Stimulated activated CD8-positive, alpha-beta memory T cell treated with anti-CD3 and anti-CD28 coated beads, Interleukin-4, amount 100 ng/mL, for 1 hour (primary cell): ENCODE measurements at places on chromosomes 2 and 18.

DNA sequence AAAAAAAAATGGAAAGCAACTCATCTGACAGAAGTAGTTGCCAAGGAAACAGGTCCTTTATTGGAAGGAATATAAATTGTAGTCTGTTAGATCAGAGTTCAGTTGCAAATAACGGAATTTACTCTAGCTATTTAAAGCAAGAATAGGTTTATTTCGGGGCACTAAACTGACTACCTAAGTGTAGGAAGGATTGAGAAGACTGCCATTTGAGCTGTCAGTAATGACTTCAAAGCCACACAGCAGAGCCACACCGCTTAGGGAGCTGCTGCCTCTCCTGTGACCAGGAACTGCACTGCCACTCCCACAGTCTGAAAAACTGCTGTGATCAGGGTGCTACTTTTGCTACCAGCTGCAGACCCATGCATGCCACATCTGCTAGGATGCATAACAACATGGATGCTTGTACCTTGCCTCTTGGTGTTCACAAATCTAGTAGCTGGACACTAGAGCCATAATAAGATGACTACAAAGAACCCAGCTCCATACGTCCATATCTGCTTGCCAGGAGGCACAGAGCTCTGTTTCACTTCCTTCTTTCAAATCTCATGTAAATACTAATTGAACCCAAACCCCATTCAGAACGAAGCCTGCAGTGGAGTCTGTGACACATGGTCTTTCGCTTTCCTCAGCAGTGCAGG, 2.2 kb downstream of the DSG2 start:
- DNase-seq, result no peak

- DNase-seq, result no peak
These were observed 364.3 kb upstream of the LRP1B start for GRCh38 chr2:142495141-142495540.

DNA sequence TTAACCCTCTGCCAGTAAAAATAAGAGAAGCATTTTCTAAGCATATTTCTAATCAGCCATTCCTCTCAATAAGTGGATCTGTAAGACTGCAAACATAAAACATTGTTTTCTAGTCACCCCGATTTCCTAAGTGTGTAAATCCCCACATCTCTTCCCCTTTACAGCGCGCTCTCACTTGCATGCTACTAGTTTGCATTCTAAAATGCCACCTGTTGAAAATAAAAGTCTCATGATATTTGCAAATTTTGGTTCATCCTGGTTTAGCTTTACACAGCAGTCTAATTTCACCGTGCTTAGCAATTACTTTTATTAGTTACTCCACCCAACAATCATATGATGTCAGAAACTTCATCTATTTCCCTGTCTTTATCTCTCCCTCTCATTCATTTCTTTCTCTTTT, 1230.7 kb upstream of the ZEB2 start:
- no peak for DNase-seq

DNA sequence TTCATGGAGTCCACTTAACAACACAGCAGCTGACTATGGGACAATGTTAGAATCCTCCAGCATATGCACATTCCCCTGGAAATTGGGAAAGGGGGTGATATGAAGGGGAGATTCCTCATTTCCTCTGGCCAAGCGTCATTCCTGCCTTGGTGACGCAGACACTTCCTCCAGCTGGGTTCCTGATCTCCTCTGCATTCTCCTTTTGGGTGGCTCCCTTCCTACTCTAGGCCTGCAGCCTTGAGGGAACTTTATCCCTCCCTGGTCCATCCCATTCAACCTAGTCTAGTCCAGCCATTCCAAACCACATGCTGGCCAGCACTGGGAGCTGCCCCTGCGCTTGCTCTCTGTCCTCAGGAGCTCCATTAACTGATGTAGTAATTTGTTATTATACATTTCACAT, 216.8 kb downstream of the VAPA start:
- no peak for DNase-seq

GRCh38 chr2:45170191-45171135, 161.2 kb upstream of the SIX2 start:
- no peak for DNase-seq

- DNase-seq, result no peak
These were observed 24.7 kb upstream of the ARL4C start for GRCh38 chr2:234521536-234521935.

DNA sequence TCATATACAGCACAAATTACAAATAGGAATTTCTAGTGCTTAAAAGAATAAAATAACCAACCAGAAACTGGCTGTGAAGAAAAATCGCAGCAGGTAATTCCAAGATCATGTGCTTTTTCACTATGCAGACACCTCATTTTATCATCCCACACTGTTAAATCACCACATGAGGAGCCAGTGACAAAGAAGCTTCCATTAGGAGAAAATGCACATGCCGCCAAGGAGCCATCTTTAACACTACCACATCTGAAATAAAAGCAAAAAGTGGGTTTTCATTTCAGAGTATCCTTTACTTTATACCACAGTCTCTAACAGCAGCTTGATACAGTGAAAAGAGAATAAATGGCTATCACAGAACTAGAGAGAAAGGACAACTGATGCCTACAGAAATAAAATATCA, 6.8 kb downstream of the WDSUB1 start:
- no peak for DNase-seq

- DNase-seq, result no peak
These were observed 39.9 kb upstream of the DARS1 start for GRCh38 chr2:136025057-136025973.

- DNase-seq, result no peak
These were observed 157.9 kb downstream of the DYSF start for GRCh38 chr2:71611247-71611646.

GRCh38 chr18:48493434-48494230, 45.2 kb upstream of the CTIF start:
- DNase-seq, result no peak

GRCh38 chr2:186927867-186928191, 78.9 kb upstream of the ZSWIM2 start:
- no peak for DNase-seq

GRCh38 chr2:19349911-19350677, 8.3 kb downstream of the OSR1 start:
- no peak for DNase-seq

DNA sequence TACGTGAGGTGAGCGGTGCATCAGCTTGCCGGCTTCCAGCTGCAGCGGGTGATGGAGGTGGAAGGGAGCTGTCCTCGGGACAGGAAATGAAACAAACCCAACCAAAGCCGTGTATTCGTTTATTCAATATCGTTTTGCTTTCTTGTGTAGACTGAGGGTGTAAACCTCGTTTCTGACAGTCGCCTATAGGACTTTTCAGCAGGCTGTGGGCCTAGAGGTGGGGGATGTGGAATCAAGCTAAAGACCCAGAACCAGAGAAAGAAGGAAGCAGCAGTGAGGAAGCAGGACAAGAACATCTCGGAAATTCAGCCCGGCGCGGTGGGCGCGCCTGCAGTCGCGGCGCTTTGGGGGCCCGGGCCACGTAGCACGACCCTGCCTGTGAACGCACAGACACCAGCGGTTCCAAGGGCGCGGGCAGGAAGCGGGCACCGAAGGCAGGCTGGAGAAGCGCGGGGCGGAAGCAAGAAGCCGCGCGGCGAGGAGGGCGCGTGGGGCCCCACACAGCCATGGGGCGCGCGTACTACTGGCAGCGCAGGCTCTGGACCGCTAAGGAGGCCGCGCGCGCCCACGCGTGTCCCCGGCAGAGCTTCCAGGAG, 755 bp upstream of the ATP9B start:
- DNase-seq, result no peak

DNA sequence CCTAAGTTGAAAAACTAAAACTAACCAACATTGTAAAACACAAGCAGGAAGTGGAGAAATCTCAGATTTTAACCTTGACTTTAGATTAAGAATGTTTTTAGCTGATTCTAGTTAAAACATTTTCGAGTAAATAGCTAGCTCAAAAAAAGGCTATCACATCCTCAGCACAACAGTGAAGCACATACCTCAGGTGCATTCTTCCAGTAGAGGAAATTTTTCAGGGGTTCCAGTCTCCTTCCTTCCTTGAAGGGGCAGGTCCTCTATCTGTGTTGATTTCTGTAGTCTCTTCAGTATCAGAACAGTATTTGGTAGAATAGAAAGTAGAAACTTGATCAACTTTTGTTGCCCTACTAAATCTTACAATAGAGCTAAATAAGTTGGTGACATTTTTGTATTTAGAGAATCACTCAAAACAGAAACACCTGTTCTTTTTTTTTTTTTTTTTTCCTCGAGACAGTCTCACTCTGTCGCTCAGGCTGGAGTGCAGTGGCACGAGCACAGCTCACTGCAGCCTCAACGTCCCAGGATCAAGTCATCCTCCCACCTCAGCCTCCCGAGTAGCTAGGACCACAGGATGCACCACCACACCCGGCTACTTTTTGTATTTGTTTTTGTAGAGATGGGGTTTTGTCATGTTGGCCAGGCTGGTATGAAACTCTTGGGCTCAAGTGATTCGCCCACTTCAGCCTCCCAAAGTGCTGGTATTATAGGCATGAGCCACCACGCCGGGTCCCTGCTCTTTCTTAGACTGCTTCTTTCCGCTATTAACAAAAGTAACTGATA, 6.9 kb upstream of the GPR155 start:
- no peak for DNase-seq

DNA sequence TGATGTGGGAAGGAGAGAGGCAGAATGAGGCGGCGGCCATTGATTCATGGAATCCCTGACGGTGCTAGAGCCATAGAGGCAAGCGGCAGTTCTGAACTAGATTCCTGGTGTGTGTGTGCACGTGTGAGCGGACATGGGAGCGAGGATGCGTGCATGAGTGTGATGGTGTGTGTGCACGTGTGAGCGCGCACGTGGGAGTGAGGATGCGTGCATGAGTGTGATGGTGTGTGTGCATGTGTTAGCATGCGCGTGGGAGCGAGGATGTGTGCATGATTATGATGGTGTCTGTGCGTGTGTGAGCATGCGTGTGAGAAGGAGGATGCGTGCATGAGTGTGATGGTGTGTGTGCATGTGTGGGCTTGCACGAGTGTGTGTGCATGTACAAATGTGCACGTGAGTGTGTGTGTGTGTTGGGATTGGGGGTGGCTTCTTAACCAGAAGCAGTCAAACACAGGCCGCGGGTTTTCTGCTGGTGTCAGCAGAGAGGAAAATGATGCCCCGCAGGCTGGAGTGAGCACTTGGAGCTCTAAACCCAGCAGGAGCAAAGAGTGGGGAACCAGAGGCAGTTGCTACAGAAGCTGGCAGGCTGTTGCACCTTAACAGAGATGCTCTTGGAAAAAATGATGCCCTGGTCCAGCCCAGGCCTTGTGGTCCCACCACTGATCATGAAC, 29.5 kb downstream of the DIPK1C start:
- DNase-seq, result no peak

DNA sequence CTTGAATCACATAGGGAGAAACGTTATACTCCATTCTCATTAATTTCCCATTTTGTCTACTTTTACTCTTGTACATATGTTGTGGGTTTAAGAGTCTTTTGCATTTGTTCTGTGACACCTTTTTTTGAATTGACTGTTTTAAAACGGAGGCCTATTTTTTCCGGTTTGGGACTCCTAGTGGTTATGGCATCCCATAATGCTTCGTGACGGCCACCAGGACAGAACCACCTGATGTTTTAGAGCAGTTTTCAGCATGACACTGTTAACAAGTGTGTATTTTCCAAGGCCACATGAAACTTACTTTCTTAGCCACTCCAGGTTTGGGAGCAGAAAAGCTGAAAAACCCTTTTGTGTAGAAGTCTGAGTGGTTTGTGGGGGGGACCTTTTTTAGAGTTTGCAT, 8.4 kb downstream of the SOX11 start:
- DNase-seq, result no peak

DNA sequence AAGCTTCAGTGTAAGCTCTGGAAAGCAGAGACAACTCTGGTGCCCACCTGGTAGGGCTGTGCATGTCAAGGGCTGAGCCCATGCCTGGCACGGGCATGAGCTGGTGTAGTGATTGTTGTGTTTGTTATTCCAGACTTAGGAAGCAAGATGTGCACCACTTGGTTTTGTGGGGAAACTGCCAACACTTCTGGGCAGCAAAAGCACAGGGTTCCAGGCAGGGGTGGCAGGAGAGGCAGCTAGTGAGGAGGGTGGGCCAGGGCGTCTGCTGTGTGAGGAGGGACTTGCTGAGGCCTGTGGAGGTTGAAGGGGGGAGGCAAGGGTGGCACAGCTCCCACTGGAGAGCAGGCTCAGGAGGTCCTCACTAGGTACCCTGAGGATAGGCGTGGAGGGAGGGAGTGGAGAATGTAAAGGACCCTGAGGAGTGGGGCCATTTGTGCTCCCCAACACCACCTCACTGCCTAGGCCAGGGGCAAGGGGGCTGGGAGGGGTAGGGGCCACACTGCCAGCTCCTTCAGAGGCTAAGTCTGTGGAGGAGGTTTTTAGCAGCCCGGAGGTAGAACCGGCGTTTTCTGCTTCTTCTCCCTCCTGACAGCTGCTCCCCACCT, 104.0 kb upstream of the POU3F3 start:
- no peak for DNase-seq

DNA sequence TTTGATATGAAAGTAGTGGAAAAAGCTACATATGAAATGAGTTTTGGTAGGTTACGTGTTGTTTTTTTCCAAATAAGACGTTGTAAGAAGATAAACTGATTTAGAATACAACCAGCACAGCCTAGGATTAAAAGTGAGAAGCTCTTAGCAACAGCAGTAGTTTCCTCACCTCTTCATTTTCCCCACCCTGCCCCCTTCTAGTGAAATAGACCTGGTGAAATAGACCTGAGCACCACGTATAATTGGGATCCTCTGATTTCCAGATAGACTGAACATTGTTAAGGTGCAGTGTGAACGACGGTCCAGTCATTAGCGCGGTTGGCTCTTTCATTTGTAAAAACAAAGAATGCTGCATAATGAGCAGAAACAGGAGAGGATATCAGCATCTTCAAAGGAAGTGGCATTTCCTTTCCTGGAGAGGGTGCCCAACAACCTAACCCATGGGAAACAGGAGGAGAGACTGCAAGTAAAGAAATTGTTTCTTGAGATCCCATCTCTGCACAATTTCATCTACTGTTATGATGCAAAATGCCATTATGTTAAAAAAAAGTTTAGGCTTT, 114.3 kb downstream of the FIGN start:
- DNase-seq, result no peak

DNA sequence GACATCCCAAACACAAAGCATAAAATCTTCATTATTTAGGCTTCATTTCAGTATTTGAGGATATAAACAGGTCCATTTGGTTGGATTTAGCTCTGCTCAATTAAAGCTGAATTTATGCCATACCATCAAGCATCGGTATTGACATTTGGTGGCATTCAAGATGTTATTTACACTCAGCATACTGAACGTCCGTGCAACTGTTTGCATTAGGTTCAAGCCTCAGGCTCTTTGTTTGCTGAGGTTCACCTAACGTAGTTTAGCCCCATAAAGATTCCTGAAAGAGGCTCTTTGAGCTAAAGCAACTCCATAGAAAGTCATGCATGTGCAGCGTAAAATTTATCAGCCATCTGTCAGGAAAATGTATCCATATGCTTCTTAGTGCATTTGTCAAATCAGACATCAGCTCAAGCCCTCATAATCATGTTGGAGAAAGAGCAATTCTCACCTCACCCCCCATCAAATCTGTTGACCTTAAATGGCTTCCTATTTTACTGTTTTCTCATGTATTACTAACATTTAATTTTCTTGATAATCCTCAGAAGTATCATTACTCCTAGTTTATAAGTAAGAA, 366.9 kb downstream of the EPHA4 start:
- DNase-seq, result no peak
